ENCODE measurements at places on chromosomes 2 and 18.

DNA sequence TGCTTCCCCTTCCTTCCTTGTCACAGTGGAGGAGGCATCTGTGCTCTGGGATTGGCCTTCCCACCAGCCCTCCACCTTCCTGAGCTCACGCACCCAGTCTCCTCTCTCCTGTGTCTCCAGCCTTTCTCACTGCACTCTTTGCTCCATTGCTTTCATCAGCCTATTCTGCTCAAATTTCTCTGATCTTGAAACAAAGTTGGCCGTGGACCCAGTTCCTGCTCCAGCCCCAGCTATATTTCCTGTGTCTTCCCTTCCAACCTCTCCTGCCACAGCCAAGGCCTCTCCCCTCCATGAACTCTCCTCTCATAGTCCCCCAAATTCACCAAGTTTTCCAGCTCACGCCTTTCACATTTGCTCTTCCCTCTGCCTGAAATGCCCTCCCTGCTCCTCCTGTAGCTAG, 226.6 kb upstream of the AGAP1 start:
- no peak for DNase-seq

DNA sequence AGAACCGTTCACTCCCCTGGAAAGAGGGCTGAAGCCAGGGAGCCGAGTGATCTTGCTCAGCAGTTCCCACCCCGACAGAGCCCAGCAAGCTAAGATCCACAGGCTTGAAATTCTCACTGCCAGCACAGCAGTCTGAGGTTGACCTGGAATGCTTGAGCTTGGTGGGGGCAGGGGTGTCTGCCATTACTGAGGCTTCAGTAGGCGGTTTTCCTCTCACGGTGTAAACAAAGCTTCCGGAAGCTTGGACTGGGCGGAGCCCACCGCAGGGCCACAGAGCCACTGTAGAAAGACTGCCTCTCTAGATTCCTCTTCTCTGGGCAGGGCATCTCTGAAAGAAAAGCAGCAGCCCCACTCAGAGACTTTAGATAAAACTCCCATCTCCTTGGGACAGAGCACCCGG, 180.8 kb downstream of the WDR7 start:
- no peak for DNase-seq

- no peak for DNase-seq
Measured at GRCh38 chr18:39371996-39372395, 1806.4 kb upstream of the CELF4 start.

DNA sequence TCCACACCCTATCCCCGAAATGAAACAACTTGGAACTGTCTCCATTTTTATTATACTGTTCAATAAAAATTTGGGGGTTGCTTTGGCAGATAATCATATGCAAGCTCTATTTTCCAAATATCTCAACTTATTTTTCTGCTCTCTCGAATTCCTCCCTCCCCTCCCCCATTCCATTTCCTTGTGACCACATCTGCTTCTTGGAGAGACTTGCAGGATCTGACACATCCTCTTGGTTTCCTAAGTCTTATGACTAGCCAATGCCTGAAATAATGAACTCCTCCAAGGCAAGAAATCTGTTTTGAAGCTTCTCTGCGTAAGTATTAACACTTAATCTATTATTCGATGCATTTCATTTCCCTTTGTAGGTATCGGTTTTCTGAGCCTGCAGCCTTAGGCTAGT, 16.1 kb downstream of the TGIF1 start:
- DNase-seq: no peak

DNA sequence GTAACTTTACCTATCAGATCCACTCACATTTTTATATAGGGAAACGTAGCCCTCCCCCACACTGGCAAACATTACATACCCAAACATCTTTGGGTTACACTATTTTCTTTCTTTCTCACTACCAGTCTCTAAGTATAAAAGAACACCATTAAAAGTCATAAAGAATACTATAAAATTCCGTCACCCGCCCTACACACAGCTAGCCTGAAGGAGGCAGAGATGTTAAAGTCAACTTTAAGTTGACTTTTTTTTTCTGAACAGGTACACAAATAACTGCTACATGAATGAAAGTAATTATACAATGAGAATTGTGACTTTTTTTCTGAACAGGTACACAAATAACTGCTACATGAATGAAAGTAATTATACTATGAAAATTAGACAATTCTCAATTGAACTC, 628.3 kb downstream of the NUP35 start:
- DNase-seq: no peak
